Ureter (tissue), 1 donor: ENCODE measurements at places on chromosomes 1 and 21.

DNA sequence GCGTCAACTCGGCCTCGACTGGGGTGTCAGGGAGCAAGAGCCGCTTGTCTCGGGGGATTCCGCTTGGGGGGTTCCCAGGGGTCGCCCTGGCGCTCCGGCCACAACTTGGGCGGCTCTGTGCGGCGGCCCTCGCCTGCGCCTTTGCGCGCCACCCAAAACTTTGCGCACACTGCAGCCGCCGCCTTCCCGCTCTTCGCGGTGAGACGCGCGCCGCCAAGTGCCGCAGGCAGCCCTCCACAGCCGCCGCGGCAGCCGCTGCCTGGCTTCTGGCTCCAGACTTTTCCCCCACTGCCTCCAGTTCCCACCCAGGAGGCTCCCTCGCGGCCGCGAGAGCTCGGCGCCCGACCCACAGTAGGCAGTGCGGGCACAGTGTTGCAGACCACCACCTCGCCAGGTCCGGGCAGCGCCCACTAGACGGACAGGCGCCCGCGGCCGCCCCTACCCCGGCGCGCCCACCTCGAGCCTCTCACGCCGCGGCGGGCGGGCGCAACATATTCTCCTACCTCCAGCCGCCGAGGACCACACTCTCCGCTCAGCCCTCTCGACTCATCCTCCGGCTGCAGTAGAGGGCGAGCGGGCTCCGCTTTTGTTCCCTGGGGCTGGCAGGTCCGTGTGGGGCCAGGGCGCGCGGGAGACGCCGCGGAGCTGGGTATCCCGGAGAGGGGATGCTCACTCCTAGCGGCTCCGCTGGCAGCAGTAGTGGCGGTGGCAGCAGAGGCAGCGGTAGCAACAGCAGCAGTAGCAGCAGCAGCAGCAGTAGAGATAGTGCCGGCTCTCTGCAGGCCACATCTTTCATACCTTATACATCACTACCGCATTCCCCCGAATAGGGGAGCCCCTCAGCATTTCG is 296.6 kb downstream of the OMA1 start:
- no peak for DNase-seq

- DNase-seq = no peak
Measured at GRCh38 chr21:36567216-36567885, 87.4 kb upstream of the CLDN14 start.

GRCh38 chr1:175543447-175543846 is 199.9 kb downstream of the TNR start:
- DNase-seq = no peak

- no peak for DNase-seq
Measured at GRCh38 chr1:17045634-17046333, 8.0 kb downstream of the SDHB start.

- DNase-seq = no peak
Measured at GRCh38 chr1:125080077-125080476, 3895.3 kb downstream of the SRGAP2C start.

DNA sequence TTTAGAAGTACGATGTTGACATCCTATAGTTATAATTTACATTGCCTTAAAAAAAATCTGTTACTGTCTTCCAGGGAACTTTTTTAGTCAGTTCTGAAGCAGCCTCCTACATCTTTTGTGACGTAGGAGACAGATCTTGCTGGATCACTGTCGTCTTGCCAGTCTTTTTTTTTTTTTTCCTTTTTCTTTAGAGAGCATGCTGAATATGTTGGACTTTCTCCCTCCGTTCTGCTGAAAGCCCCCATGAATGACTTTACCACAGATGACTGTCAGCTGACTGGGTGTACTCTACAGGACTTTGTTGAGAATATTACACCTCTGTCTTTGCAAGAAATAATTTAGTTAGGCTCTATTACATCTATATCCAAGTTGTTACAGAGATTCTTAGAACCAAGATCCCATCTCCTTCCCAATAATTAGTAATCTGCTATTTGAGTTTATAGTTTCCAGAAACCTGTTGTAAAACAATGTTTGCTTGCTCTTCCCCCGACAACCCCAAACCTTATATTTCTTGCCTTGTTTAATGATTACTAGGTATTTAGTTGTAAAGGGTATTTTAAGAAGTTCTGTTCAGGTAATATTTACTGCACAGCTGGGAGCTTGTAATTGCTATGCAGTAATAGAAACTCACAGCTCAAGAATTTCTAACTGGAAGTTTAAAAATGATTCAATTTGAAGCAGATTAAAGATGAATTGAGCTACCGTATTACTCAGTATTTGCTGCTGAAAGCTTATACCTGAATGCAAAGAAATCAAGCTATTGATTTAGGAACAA is 61.8 kb downstream of the RASAL2 start:
- no peak for DNase-seq

- no peak for DNase-seq
Measured at GRCh38 chr1:47549532-47549931, 111.7 kb downstream of the FOXD2 start.

DNA sequence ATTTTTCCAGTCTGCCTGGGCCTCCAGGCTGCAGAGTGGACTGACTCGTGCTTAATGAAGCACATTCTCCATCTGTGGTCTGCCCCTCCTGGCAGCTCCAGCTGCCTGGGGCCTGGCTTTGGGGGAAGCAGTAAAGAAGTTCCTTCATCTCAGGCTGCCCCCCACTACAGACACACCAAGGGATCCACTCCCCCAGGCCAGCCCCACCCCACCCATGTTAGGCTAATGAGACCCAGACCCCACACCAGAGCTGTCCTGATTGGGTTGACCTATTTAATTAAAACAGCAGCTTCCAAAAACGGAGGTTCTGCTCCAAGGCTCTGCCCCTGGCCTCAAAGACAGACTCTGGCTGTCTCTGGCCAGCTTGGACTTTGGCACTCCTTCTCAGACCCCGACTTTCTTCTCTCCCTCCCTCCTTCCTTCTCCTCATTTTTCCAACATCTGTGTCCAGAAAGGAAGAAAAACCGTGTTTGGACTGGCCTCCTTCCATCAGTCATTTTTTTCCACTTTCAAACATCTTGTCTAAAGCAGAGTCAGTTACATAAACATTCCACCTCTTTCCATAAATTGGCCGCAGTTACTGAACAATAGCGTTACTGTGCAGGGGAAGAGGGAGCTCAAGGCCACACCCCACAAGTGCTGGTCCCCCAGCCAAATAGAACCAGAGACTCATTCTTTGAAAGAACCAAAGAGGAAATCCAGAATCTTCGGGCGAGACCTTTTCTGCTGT is 29.7 kb downstream of the SERTAD4 start:
- DNase-seq = no peak

DNA sequence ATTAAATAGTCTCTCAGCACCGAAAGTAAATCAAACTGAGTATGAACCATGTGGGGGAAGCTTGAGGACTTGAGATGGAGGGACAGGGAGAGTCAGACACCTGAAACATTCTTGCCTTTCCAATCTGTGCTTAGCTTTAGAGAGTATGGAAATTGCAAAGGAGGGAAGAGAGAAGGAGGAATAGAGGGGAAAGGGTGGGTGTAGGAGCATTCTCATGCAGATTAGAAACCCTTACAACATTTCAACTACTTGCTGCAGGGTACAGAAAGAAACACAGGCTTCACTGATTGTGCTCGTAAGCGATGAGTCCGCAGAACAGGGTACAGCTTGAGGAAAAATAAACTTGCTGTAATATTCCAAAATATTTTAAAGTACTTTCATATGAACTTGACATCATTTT is 73.8 kb downstream of the NIBAN1 start:
- no peak for DNase-seq

DNA sequence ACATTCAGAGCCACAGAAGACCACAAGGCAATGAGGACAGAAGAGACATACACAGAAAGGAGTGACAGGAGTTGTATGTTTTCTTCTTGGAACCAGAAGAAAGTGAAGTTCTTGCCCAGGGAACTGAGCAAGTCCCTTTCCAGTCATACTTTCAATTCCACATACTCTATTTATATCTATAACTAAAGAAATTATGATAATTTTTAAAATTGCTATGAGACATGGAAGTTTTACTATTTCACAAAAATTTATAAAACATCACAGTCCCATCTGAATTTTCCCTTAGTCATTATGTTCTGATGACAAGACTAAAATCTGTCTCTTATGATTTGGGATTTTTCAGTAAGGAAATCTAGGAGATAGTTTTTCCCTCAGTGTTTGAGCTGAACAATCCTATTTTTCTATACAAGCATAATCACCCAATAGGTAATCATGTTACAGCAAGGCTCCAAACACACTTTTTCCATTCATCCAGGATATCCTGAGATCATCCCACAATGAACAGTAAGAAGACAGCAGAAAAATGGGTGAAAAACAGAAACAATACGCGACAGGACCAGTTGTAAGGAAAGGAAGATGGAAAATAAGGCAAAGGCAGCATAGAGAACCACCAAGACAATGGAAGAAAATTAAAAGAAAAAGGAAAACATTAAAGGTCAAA is 154.6 kb downstream of the VAV3 start:
- no peak for DNase-seq

DNA sequence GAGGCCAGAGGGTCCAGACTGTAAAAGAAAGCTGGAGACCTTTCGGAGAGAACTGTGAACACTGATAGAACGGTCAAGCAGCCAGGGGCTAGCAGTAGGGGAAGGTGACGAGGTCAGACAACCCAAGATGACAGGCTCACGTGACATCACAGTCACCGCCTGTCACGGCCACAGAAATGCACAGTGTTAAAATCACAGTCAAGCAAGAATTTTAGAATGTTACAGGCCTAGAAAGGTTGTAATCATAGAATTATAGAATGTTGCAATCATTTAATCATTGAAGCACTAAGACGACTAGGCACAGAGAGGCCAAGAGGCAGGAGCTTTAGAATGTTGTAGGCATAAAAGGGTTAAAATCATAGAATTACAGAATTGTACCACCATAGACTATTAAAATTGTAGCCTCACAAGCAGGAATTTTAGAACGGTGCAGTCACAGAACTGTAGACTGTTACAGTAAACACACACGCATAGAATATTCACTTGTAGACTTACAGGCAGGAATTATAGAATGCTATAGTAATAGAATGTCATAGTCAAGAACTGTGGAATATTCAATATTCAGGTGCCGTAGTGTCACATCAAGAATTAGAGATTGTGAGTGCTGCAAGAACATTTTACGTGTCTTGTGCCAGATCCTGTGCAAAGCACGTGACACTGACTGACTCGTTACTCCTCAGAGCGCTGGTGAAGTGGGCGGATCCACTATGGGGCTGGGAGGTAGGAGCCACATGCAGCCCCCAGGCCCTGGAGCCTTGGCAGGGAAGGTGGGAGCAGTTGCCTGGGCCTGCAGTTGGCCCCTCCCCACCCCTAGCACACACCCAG is 118.1 kb downstream of the EPHB2 start:
- no peak for DNase-seq
